Femur (tissue), 1 donor: ENCODE measurements at places on chromosomes 11 and 22.
A peak's percentile ranks its signal among the peaks of the same experiment; 100 is the strongest.

DNA sequence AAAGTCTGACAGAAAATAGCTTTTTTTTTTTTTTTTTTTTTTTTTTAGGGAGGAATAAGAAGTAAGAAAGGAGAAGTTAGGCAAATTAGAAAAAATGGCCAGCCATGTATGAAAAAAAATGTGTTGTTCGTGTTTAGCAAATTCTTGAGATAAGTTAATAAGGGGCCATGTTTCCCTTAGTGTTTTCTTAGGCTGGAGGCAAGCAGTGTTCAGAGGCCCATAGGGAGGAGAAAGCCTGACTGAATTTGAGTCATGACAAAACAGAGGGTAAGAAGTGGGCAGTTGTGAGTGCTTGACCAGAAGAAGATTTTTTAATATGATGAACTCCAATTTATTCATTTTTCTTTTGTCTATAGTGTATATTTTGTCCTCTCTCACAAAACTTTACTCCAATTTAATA, 766.4 kb downstream of the FAM181B start:
- DNase-seq: no peak

GRCh38 chr11:132901638-132902471, 630.4 kb downstream of the OPCML start:
- DNase-seq: no peak

- peak; percentile 13 for DNase-seq
Observed at GRCh38 chr22:46033256-46034200, 56.6 kb upstream of the WNT7B start.

DNA sequence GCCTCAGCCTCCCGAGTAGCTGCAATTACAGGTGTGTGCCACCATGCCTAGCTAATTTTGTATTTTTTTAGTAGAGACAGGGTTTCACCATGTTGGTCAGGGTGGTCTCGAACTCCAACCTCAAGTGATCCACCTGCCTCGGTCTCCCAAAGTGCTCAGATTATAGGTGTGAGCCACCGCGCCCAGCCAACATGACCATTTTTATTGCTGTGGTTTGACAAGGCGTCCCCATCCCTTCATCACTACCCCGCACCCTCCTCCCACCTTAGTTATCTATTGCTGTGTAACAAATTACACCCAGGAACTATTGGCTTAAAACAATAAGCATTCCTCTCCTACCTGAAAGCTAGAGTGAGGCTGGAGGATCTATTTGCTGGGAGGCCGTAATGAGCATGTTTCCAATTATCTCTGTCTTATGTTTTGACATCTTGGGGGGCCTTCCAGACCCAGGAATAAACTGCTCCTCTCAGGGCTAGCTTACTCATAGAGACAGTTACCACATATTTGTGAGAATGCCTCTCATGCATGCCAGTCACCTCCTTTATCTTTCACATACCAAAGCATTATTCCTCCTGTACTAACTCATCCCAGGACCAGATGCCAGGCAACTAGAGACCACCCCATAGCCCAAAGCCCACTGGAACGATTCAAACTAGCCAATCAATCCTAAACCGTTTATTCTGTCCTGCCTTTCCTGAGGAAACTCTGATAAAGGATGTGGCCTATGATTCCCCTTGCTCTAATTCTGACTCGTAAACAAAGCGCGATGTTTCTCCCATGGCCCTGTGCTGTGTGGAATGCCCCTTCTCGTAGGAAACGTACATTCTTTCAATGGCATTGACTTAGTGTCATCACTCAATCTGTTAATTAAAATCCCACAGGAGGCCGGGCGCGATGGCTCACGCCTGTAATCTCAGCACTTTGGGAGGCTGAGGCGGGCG, 19.4 kb downstream of the SNU13 start:
- no peak for DNase-seq

GRCh38 chr11:109153836-109154235, 268.2 kb upstream of the C11orf87 start:
- no peak for DNase-seq

GRCh38 chr11:61870541-61871031, 20.8 kb downstream of the FADS3 start:
- DNase-seq: no peak

DNA sequence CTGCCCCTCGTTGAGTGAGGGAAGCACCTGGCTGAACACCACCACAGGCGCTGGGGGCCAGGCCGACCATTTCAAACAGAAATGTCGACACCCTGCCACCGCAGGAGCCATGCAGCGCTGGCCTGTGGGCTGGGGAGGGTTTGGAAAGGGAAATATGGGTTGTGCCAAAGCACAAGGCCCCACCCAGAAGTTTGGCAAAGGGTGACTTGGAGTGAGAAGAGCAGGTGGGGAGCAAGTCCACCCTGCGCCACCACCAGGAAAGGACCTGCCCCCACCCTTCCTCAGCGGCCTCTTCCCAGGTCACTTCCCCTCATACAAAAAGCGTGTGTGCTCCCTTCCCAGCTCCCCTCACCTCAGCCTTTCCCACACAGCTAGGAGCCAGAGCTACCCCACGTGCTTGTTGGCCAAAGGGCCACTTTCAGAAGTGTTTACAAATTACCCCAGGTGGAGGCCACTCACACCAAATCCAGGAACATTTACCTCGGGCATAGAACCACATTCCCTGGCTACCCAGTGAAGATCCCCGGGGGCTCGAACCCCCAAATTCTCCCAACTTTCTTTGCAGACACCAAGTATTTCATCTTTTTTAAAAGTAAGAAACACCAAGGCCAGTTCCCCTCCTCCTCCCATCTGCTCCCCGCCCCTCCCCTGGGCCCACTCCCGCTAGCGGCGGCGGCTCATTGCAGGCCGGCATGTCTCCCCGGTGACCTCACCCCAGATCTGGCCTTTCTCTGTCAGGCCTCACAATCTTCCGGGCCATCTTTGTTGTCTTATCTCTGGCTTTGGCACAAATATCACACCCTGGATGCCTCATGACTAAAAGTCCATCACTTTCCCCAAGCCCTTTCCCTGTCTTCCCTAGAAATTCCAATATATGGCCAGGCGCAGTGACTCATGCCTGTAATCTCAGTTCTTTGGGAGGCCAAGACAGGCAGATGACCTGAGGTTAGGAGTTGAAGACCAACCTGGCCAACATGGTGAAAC, 20.5 kb upstream of the SCGB1A1 start:
- peak; percentile 54 for DNase-seq

- DNase-seq: no peak
Observed at GRCh38 chr11:76984743-76985142, 49.5 kb upstream of the B3GNT6 start.

GRCh38 chr11:12824281-12825041, 150.2 kb downstream of the TEAD1 start:
- DNase-seq: no peak

- no peak for DNase-seq
Observed at GRCh38 chr11:131371791-131372104, 1.3 kb downstream of the NTM start.

- no peak for DNase-seq
Observed at GRCh38 chr22:42184852-42185251, 54.2 kb upstream of the CYP2D6 start.

DNA sequence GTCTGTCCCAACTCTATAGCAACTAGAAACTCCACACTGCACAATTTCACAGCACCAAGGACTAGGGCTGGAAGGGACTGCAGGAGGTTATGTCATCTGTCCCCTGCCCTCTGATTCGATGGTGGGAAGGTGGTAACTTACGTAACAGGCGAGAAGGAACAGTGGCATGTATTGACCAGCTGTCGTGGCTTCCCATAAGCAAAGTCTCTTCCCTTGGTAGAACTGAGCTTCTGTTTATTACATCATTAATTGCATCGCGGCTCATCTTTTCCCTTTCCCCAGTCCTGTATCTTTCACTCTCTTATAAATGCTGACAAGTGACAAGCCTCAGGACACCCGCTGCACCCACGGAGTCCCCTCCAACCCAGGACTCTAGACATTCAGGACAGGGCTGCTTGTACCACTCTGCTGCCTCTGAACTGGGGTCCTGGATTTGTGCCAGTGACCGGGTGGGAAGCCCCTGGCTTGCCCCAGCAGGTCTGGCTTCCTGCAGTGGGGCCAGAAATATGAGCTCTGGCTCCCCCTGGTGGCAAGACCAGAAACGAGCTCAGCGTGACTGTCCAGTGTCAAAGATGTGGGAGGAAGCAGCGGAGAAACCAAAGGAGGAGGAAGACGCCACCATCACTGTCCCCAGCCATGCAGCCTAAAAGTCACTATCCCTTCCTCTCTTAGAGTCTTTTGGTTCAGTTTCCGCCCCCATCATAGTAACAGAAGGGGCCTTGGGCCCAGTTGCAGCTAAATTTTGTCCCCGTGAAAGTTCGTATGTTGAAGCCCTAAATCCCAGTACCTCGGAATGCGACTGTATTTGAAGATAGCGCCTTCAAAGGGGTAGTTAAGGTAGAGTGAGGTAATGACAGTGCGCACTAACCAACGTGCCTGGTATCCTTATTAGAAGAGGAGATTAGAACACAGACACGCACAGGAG, 84.5 kb downstream of the ISX start:
- DNase-seq: peak; percentile 75

DNA sequence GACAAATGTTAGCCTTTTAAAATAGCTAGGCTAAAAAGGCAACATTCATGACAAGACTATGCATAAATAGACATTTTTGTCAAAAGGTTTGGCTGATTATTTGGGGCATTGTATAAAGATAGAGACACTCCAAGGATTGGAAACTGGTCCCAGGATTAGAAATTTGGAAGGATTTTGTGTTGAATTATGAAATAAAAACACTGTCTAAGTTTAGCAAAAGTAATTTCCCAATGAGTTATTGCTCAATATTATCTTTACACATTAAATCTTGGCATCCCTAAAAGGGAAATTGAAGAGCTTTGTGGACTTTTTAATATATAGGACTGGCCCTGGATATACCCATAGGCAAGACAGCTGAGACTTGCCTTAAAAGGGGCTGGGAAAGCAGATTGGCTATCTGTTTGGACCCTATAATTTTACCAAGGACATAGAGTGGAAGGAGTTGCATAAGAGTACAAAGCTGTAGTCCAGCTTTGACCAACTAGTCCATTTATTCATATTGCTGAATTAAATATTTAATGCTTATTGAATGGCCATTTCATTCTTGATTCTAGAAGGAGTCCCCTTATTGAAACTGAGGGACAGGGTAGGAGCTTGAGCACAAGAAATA, 382.7 kb downstream of the METTL15 start:
- no peak for DNase-seq

DNA sequence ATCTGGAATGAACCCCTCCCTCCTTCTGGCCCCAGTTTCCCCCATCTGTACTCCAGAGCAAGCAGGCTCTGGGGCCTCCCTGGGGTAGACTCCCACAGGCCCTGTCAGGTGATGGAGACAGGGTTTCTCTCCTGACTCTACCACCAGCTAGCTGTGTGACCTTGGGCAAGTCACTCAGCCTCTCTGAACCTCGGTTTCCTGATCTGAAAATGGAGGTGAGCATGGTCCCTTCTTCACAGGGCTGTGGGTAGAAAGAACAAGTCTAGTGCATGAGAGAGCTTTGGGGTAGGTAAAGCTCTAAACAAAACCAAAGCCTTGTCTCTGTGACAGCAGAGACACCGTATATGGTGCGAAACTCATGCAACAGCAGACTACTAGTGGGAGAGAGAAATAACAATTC, 5.6 kb downstream of the CD5 start:
- no peak for DNase-seq

- no peak for DNase-seq
Observed at GRCh38 chr11:132358573-132358953, 988.1 kb downstream of the NTM start.

DNA sequence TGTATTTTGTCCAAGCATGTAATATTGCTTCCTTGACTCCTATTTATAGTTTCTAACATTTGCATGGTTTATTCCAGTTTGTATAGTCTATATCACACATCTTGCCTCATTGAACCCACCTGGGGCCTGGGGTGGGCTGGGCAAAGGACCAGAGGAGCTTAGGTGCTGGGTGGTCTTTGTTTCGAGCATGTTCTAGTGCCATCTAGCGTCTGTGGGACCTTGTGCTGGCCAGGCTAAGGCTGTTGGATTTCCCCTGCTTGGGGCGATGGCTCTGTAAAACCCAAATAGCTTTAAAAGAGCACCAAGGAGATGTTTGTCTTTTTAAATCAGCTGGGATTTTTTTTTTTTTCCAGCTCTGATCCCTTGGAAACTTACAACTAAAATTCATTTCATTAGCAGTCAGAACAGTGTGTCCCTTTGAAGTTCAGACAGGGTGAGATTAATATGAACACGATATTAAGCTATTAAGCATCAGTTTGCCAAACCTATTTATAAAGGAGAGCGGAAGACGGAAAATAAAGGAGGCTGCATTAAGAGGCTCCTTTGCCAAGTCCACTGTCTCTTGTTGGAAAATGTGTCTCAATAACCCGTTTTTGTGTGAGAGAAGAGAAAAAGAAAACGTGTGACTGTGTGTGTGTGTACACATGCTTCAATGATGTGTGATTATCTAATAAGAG, 157.4 kb downstream of the COMMD9 start:
- DNase-seq: peak; percentile 74

DNA sequence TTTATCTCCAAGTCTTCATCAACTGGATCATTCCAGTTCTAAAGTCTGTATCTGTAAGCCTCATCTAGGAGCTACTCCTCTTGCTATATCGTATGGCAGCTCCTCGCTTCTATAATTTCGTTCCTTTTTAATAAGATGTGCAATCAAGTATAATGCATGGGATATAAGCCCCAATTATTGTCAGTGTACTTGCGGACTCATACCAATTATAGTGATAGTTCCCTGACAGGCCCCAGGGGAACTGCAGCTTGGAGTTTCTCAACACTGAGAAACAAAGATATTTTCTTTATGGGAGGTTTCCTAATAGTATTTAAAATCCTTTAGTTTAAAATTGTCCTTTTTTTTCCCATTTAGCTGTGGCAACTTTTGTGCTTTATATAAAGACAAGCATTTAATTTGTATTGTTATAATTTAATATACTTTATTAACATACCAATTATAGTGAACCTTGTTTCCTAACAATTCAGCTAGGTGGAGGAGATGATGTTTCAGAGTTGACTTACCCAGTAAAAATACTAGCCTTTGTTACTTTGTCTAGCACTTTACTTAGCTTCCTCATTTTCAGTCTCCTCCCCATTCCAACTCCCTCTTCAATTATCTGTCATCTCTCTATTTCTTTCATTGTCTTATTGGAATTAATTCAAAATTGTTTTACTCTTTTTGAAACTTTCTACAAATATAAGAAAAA, 25.3 kb upstream of the DDX17 start:
- no peak for DNase-seq

- peak; percentile 29 for DNase-seq
Observed at GRCh38 chr11:121318848-121319834, 26.6 kb downstream of the SC5D start.

DNA sequence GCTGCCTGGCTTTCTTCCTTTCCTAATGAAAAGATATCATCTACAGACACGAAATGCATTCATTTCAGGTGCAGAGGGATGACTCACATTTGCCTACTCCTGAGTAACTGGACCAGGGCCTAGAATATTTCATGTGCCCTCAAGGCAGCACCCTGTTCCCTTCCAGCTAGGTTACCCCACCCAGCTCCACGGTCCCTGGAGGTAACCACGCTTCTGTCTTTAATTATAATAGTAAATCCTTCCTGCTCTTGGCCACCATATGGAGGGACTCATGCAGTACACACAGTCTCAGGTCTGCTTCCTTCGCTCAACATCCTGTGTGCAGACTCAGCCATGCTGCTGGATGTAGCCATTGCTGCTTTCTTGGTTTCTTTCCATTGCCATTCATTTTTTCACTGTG, 22.3 kb downstream of the DHCR7 start:
- no peak for DNase-seq

GRCh38 chr11:17733261-17733660, 1.3 kb upstream of the KCNC1 start:
- no peak for DNase-seq
